Daoy (cell line): ENCODE measurements at places on chromosomes 7 and 10.

DNA sequence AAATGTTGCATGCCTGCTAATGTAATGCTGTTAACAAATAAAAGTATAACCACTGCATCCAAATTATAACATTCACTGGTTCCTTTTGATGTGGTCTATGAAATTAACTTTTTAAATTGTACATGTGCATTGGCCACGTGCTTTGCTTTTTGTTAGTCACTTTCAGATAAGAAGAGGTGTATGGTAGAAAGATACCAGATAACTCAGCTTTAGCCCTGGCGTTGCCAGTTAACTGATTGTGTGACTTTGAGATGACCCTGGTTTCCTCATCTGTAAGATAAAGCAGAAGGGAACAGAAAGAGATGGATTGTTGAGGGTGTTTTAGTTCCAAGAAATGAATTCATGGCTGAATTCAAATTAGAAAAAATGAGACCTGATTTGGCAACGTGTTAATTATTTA lies 1.9 kb upstream of the TRDMT1 start:
- DNase-seq, result no peak

DNA sequence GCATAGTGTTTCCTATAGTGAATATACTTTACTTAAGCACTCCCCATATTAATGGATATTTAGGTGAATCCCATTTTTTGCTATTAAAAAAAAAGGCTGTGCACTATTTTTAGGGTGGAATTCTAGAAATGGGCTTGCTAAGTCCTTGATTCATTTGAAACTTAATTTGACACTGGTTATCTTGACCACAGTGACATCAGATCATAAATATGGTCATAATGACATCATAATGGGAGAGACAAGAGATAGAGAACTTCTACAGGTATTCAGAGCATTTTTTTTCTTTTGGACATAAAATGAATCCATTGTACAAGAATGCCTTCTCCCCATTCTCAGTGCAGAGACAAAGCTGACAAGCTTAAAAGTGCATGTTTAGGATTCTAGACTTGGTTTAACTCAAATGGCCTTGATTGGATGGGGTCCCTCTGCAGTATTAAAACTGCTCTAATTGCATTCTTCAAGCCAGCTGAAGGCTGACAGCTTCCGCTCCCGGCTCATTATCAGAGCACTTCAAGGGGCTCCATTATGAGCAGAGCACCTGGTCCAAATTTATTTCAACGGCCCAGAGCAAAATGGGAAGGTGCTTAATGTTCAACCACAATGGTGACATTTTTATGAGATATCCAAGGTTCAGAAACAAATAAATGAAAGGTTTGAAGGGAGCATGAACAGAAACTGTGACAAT lies 104.8 kb downstream of the JAZF1 start:
- no peak for DNase-seq

DNA sequence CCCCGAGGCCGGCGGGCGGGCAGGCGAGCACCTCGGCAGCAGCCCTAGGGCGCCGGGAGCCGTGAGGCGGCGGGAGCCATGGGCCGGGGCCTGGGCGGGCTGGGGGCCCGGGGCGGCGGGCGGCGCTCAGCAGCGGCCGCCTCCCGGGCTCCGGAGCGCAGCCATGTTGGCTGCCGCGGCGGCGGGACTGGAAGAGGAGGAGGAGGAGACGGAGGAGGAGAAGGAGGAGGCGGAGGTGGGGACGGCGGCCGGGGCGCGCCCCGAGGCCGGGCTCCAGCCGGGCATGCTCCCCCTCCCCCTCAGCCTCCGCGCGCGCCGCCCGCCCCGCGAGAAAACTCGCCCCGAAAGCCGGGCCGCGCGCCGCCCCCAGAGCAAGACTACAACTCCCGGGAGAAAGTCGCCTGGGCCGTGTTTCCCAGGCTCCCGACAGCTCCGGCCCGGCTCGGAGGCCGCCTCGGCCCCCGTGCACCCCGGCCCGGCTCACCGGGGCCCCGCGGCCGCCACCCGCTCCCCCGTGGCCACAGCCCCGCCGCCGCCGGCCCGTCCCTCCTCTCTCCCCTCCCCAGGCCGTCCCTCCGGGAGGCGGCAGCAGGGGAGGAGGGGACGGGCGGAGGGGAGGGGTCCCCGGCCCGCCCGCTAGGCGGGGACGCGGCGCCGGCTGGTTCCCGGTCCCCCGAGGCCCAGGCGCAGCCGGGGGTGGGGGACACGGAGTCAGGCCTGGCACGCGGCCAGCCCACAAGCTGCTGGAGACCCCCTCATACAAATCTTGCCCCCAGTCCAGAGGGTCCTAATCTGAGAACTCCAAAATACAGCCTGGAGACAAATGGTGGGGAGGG lies at the start of gene DLG5:
TSS of gene DLG5 (minus strand) at position 190 of the 836 bp plus-strand sequence. CDS start 235 bp downstream, outside the sequence.
- peak; percentile 61 for DNase-seq

GRCh38 chr7:33632322-33632721 lies 273.0 kb upstream of the BMPER start:
- no peak for DNase-seq

DNA sequence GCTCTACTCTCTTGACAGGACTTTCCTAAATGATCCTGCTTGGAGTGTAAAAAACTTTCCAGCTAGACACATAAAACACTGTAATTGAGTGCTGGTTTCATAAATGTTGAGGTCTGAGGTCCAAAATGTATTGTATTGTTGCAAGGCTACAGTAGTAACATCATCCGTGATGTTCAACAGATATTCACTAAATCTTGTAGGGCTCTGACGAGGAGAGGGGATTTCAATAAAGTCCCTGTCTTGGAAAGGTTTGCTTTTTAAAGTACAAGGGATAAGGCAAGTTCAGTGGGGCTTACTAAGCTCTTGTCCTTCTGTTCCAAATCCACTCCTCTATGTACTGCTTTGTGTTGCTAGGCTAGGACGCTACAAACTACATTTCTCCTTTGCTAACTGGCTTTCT lies 48.9 kb downstream of the FHIP2A start:
- DNase-seq, result no peak

DNA sequence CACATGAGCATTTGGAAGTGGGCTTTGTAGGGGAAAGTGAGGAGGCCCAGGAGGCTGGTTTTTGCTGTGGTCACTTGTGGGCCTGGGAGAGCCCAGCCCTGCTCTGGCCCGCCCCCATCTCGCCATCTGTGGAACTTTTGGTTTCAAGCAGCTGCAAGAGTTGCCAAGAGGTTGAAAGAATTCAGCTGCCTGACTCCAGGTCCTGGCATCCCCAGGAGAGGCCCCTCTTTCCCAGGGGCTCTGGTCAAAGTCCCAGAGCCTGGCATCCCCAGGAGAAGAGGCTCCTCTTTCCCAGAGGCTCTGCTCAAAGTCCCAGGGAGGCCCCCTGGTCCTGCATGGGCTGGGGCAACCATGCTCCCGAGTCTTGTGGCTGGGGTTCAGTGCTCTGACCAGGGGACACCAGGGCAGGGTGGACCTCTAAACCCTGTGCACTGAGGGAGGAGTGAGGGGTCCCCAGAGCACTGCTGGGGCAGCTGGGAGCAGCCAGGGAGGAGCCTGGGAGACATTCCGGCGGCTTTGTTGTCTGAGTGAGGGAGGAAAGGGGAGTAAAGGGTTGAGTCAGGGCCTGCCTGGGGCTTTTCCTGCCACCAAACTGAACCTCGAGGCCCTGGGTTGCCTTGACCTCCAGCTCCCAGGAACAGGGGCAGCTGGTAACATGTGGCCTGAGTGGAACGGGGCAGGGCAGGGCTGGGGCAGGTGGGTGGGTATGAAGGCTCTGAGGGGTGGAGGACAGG lies 27.7 kb upstream of the CSGALNACT2 start:
- peak; percentile 47 for DNase-seq

DNA sequence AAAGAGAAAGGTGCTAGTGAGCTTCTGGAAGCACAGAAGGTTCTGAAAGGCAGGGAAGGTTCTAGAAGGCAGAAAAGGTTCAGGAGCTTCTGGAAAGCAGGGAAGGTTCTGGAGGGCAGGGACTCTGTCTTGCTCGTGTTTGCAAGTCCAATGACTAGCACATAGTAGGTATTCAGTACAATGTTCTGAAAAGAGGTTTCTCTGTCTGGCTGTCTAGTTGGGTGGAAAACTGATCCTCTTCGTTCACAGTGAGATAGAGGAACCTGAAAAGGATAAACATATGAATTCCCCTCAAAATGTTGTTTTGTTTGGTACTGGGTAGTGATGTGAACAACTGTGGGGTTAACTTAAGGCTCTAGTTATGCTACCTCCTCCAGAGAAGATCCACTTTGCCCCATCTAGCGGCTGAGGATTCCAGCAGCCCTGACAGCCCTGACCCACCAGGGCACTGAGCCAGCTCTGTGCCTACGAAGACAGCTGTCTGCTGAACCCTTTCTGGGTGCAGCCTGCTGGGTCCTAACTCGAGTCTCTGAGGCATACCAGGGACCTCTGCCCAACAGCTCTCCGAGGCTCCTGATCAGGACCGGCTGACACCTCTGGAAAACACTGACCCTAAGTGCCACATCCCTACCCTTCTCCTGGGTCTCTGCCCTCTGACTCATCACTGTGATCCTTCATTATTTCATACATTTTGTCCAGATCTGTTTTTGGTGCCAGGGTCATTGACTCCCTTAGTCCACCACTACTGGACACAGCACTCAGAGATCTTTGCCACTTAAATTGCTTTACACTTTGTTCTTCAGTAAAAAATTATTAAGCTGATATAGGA lies 15.4 kb downstream of the PTPRN2 start:
- peak; percentile 58 for DNase-seq

GRCh38 chr7:107847168-107847835 lies 43.7 kb upstream of the DLD start:
- DNase-seq, result no peak

GRCh38 chr10:63197344-63198092 lies 64.4 kb downstream of the NRBF2 start:
- DNase-seq, result no peak

- no peak for DNase-seq
These were observed 41.9 kb upstream of the TNKS2 start for GRCh38 chr10:91756286-91756685.

DNA sequence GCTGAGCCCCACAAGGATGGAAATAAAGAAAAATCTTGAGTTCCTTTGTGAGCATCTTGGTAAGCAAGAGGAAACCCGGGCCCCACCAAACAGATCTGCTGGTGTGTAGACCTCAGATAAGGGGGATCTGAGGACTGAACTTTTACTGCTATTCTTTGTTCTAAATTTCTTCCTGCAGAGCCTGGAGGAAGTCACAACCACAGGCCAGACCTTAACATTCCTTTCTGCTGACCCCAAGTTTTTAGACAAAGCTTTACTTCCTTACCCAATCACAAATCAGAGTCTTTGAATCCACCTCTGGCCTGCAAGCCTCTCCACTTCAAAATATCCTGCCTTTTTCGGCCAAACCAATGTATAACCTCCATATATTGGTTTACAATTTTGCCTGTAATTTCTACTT lies 352.6 kb upstream of the AUTS2 start:
- peak; percentile 46 for DNase-seq

- DNase-seq, result no peak
These were observed 633.5 kb upstream of the ANKRD30A start for GRCh38 chr10:36491926-36492325.

DNA sequence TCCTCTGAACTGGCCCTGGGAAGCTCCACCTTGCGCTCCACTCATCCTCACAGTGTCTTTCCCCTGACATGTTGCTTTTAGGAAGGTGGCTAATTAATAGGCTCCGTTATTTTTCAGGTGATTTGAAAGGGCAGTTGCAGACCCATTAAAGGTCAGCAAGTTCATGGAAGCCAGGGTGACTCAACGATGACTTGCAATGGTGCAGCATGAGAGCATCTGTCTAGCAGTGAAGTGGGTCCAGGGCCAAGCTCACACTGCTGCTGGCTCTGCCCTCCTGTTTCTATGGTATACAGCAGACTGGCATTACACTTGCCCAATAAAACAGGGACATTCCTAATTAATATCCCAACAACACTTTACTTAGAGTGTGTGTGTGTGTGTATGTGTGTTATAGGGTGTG lies 68.8 kb upstream of the WDR11 start:
- peak; percentile 7 for DNase-seq

GRCh38 chr7:139648391-139648861 lies 124.9 kb downstream of the CLEC2L start:
- DNase-seq, result no peak

- DNase-seq, result no peak
These were observed 365.1 kb downstream of the WDR11 start for GRCh38 chr10:121216295-121216694.

DNA sequence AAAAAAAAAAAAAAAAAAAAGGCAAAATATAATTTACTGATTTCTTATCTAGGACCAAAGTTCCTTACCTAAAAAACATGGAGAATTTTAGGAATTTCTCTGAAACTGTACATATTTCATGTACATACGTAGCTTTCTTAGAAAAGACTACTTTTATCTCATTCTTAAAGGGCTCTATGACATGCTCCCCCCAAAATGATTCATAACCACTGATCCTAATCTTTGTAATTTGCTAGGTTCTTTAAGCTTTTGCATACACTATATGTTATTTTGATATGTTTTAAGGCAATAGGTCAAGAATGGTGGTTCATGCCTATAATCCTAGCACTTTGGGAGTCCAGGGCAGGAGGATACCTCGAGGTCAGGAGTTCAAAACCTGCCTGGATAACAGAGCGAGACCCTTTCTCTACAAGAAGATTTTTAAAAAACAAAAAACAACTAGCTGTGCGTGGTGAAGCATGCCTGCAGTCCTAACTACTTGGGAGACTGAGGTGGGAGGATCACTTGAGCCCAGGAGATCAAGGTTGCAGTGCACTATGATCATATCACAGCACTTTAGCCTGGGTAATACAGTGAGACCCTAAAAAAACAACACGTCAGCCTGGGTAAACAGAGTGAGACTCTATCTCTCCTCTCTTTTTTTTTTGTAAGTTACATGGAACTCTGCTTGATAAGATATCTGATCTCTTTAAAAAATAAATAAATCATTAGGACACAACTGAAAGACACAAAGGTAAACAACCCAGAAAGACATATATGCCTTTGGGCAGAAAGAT lies 54.8 kb downstream of the ATAD1 start:
- no peak for DNase-seq

GRCh38 chr7:126202177-126202576 lies 1050.6 kb downstream of the GRM8 start:
- DNase-seq, result no peak

DNA sequence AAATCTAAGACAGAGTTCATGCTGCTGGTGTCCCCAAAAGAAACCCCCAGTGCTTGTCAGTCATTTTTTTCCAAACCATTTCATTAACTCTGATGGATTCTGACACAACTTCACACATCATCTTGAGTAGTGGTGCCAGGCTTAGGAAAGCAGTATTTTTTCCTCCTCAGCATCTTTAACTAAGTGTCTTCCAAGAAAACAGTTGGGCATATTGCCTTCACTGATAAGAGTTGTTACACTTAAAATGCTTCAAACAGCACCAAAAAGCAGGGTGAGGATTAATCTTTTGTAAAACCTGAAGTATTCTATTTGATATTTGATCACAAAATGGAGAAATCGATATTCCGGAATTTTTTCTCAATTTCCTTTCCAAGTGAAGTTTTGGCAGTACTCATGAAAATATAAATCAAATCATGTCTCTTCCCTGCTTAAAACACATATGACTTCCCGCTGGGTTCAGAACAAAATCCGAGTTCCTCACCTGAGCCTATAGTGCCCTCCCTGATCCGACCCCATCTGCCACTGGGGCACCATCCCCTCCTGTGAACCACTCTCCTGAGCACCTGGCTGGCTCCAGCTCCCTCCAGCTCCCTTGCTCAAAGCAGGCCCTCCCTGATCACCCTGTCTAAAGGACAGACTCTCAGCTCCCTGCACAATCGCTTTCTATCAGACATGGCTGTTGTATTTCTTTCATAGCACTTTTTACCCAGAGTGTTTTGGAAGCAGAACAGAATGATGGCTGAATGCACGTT lies 61.6 kb downstream of the CYTH3 start:
- no peak for DNase-seq
